ENCODE measurements at places on chromosomes 6 and 20. TPM values are rescaled to one million over a fixed set of nuclear protein-coding genes. Genes with fewer than 3 reads are reported as not detected.
A peak's percentile ranks its signal among the peaks of the same experiment; 100 is the strongest.

GRCh38 chr6:168949981-168950857 is 303.4 kb downstream of the THBS2 start:
- DNase-seq = no peak

- DNase-seq = no peak
These were observed 333.7 kb downstream of the MEI4 start for GRCh38 chr6:77986380-77987034.

- DNase-seq = no peak
These were observed 149.9 kb downstream of the RALGAPA2 start for GRCh38 chr20:20562507-20562906.

- DNase-seq = no peak
These were observed 15.0 kb downstream of the DLGAP4 start for GRCh38 chr20:36320898-36321695.

DNA sequence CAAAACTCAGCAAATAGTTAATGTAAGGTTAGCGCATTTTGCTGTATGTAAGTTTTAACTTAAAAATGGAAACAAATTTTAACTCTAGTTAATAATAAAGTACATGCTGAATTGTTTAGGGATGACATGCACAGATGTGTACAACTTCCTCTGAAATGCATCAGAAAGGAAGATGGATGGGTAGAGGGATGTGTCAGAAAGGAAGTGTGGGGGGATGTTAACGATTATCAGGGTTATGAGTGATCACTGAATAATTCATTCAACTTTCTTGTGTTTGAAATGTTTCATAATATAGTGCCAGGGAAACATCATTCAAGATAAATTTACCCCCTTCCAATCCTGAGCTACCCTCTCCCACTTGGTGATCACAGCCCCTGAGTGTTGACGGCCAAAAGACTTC is 87.6 kb downstream of the FOXA2 start:
- peak; percentile 65 for DNase-seq

BCAS1 gene
- total RNA-seq = 0.07 TPM

SCGN gene
- total RNA-seq = not detected
